GF-D8 (cell line): ENCODE measurements at places on chromosomes 13 and 19.

DNA sequence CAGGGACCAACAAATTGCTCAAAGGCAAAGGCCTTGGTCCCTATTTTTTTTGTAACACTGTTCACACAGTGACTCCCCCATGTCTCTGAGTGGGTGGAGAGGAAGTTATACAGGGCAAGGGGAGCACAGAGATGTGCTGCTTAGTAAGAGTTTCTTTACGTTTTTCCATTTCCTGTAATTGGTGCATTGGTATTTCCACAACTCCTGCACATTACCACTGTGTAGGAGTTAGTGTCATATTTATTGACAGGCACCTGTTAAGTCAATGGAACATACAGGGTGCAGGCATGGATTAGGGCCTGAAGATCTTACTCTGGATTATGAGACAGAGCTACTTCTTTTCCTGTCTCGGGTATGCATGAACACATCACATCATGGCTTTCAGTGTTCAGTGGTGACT, 45.2 kb downstream of the SOX21 start:
- no peak for DNase-seq

DNA sequence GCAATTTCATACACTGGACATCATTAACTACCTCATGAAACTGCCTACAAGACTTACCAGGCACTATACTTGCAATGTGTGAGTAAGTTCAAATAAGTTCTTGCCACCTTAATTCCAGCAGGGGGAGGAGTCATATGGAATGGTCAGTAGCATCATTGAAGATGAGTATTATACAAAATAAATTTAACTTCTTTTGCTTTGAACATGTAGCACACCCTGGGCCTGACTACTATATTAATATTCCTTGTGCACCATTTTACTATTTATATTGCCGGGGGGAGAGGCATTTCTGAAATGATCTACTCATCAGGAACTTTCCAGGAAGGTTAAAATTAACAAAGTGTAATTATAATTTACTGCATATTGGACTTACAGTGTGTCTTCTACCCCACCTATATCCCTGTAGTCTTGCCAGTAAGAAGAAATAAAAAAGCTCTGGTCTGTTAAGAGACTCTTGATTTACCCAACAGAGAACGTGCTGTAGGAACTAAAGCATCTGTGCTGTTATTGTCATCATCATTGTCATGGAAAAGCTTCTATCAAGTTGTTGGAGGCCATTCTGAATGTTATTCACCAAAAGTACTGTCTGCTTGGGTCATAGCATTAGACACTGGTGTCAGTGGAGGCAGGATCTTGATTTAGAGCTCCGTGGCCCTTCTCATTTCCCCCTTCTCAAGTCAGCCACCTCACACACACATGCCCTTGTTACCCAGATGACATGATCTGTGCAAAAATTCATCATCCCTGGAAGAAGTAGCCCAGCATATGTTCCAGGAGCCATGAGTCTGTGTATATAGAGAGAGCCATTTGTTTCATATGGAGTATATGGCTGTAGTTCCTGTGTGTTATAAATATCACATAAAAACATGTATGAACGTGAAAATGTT, 147.1 kb downstream of the MTUS2 start:
- no peak for DNase-seq

DNA sequence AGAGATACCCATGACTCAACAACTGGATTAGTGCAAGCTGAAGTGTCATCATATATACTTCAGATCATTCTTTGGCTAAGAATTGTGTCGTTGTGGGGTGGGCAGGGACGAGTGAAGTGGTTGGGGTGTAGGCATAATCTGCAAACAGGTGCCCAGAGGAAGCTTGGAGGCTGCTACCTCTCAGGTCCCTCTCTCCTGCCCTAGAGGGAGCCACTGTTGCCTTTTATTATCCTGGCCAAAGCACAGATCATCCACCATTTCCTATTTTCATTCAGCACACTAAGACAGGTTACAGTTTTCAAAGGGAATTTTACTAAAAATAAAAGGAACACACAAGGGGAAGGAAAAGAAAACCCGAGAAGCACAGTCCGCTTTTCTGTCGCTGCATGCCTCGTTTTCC, 126.6 kb downstream of the HS6ST3 start:
- DNase-seq: no peak

DNA sequence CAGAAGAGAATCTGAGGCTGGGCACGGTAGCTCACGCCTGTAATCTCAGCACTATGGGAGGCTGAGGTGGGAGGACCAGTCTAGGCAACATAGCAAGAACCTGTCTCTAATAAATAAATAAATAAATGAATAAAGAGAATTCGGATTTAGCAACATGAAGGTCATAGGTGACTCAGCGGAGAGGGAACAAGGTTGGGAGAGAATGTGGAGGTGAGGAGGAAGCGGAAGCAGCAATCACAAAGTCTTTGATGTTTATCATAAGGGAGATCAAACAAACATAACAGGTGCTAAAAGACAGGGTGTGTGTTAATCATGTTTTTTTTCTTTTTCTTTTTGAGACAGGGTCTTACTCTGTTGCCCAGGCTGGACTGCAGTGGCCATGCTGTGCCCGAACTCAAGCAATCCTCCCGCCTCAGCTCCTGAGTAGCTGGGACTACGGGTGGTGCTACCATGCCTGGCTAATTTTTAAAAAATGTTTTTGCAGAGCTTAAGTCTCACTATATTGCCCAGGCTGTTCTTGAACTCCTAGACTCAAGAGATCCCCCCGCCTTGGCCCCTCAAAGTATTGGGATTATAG, 16.3 kb downstream of the PBX4 start:
- no peak for DNase-seq

DNA sequence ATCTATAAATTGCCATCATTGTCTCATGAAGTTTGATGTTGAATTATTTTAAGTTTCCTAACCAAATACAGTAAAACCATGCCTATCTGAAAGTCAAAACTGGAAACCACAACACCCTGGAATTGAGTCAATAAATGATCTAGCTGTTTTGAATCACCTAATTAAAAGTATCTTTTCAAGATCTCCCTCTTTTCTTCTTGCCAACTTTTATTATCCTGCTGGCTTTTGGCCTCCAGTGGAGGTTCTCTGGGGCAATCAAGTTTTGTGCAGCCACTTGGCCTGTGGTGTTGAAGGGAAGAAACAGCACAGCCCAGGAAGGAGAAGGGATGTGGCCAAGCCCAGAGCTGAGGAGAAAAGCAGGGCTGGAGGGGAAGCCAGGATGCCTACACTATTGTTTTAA, 255.4 kb downstream of the COG6 start:
- DNase-seq: no peak

DNA sequence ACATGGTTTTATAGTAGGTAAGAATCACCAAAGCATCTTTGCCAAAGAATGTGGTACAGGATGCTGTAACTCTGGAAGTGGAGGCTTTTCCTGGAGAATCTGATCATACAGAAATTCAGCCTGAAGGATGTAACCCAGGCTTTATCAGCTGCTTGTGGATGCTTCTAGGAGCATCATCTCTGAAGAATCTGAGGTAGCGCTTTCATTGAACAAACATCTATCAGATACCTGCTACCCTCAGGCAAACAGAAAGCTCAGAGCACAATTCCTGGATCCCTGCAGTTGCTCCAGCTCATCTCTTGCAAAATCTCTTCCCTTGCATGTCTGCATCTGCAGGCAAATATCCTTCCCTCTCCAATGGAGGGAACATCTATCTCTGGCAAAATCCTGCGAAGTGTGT, 9.3 kb downstream of the FAM124A start:
- DNase-seq: no peak

GRCh38 chr13:30431269-30431940, 9.1 kb downstream of the UBE2L5 start:
- no peak for DNase-seq

- no peak for DNase-seq
Measured at GRCh38 chr13:110405597-110406450, 98.7 kb downstream of the COL4A2 start.

- no peak for DNase-seq
Measured at GRCh38 chr13:24745861-24746617, 17.9 kb upstream of the RNF17 start.

GRCh38 chr19:58182989-58183816, at the start of gene ZNF274:
Gene ZNF274 (plus strand): TSS chr19:58183061. CDS start chr19:58183966, 905 bp downstream.
- peak; percentile 78 for DNase-seq

DNA sequence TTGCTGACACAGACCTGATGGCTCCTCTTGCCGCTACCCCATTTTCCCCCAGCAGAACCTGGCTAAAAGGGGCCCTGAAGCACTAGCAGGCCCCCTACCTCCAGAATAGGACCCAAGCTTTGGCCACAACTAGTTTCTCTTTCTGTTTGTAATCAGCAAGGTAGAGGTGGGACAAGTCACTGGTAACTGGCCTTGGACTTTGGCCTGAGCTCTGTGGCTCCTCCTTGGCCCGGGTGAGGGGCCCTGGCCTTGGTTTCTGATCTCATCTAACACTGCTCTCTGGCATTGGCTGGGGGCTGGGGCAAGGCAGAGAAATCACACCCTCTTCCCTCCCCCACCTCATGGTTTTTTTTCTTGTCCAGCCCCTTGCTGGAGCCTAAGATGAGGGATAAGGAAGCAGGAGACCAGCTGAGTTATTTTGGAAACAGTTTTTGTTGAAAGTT, 2.1 kb downstream of the CALM3 start:
- DNase-seq: no peak

- DNase-seq: no peak
Measured at GRCh38 chr19:45153339-45154063, 7.3 kb downstream of the NKPD1 start.

GRCh38 chr19:508204-509150, 1.2 kb downstream of the TPGS1 start:
- DNase-seq: no peak

DNA sequence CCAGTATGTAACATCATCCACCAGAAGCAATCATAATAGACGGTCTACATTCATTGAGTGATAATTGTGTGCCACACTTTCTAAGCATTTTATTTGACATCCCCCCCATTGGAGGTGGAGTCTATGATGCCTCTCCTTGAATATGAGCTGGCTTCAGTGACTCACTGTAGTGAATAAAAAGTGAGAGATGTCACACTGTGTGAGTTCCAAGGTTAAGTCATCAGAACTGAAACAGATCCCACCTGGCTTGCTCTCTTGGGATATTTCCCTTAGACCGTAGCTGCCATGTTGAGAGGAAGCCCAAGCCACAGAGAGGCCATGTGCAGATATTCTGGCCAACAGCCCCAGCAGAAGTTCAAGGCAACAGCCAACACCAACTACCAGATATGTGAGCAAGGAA, 12.6 kb downstream of the RTBDN start:
- no peak for DNase-seq

DNA sequence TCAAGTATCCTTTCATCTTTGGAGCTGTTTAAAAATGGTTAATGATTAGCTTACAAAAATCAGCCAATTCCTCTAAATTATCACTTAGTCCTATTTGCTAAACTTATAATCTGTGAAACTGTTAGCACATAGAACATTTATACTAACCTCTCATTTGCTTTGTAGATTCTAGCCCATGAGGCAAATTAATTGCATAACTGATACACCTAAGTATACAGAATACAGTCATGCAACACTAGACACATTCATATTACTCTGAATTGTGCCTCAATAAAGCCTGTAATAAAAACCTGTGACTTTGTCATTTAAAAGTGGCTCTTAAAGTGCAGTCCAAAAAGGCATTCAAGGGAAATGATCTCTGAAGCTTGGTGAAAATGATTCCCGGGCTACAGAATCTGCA, 21.0 kb downstream of the SERPINE3 start:
- DNase-seq: no peak

DNA sequence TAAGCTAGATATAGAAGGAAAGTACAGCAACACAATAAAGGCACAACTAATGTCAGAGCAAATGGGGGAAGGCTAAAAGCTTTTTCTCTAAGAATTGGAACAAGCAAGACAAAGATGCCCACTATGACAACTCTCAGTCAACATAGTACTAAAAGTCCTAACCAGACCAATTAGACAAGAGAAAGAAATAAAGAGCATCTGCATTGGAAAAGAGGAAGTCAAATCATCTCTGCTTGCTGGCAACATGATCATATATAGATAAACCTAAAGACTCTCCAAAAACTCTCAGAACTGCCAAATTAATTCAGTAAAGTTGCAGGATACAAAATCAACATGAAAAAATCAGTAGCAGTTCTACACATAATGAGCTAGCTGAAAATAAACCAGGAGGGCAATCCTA, 542.0 kb downstream of the DIAPH3 start:
- DNase-seq: no peak

- DNase-seq: no peak
Measured at GRCh38 chr13:43368003-43368402, 344.6 kb downstream of the DNAJC15 start.

DNA sequence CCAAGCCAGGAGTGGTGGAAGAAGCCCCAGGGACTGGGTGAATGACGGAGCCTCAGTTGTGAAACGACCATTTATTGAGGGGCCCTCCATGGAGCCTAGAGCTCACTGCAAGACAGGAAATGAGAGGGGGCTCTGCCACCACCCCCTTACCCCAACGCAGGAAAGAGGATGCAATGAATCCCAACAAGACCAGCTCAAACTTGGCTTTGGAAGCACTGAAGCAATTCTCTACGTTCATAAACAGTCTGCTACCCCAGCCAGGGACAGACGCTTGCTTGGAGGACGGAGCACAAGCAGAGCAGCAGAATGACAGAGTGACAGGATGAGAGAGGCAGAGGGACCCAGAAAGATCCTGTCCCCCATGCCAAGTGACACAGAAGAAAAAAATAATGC, 1.0 kb downstream of the PRKACA start:
- DNase-seq: no peak

DNA sequence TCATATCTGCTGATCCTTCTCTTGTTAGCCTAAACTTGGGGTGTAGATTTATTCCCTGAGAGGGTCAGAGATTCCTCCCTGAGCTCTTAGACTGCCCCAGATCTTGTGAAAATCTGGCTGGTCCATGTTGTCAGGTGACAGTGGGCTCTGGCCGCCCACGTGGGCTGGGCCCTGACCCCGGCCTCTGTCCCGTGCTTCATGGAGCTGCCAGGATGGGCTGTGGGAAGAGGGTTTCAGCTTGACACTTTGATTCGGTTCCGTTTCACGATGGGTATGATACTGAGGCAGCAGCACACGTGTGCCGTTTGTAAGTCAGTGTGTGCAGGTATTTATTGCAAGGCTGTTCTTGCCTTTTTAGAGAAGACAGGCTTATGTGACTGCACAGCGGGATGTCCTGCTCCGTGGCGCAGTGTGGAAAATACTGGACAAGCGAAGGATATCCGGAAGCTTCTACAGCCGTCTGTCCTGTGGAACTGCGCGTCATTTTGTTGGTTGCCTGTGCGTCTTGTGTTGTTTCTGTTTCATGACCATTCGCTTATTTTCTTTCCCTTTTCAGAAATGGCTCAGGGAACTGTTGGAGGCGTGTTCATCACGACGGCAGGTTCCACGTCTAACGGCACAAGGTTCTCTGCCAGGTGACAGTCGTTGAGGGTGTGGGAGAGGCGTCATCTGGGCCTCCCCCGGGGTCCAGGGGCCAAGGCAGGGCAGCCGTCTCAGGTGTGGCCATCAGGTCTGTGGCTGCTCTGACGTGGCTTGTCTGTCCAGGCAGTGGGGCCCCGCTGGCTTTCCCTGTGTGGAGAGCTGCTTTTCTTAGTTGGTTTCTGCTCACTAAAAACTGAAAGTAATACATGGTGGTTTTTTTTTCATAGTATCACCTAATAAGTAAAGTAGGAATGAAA, 20.5 kb downstream of the ATP4B start:
- no peak for DNase-seq

GRCh38 chr19:2260341-2260805, 4.2 kb upstream of the JSRP1 start:
- DNase-seq: no peak
